ENCODE measurements at places on chromosomes 16 and 17. TPM values are rescaled to one million over a fixed set of nuclear protein-coding genes. Genes with fewer than 3 reads are reported as not detected.
A peak's percentile ranks its signal among the peaks of the same experiment; 100 is the strongest.

DNA sequence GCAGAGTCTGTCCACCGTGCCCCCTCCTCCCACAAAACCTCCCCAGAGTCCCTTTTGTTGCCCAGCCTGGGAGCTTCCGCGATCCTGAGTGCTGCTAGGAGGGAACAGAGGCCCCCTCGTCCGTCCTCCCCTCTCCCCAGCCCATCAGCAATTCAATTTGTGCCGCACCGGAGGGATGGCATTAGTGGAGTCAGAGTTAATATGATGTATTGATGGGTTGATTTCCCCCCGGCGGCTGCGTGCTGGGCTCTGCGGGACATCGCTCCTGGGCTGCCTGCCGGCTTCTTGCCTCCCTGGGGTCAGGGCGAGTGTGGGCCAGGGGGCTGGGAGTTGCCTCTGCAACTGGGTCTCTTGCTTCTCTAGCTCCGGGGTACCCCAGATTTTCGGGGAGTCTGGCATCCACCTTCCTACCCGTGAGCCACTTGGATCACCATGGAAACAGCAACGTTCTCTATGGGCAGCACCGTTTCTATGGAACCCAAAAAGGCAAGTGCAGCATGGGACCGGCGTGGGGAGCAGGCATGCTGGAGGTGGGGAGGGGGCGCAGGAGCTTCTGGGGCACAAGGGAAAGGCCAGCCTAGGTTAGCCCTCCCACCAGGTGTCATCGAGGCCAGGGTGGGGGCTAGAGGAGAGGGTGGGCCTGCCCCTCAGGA lies 42.9 kb downstream of the BAHCC1 start:
- DNase-seq: no peak
- peaks cover 5% of the 10 kb centered on the region for H3K27me3 ChIP-seq
- no peaks in the 10 kb centered on the region for H3K36me3 ChIP-seq

- no peaks in the 10 kb centered on the region for H3K27me3 ChIP-seq
- no peak for DNase-seq
- H3K4me3 ChIP-seq: no peak overlapping the region
These were observed 5.4 kb upstream of the CYTH1 start for GRCh38 chr17:78787444-78787843.

GRCh38 chr17:1847191-1847590 lies 17.4 kb downstream of the RPA1 start:
- peaks cover 35% of the 10 kb centered on the region for H3K36me3 ChIP-seq
- H3K27ac ChIP-seq: no peak overlapping the region
- H3K4me1 ChIP-seq: no peaks in the 10 kb centered on the region
- no peaks in the 10 kb centered on the region for H3K27me3 ChIP-seq
- H3K4me3 ChIP-seq: no peak overlapping the region

GRCh38 chr16:30837904-30838303 lies 50.9 kb upstream of the ZNF629 start:
- DNase-seq: no peak
- H3K4me1 ChIP-seq: no peaks in the 10 kb centered on the region
- no peak overlapping the region for H3K27ac ChIP-seq
- H3K4me3 ChIP-seq: no peak overlapping the region

DNA sequence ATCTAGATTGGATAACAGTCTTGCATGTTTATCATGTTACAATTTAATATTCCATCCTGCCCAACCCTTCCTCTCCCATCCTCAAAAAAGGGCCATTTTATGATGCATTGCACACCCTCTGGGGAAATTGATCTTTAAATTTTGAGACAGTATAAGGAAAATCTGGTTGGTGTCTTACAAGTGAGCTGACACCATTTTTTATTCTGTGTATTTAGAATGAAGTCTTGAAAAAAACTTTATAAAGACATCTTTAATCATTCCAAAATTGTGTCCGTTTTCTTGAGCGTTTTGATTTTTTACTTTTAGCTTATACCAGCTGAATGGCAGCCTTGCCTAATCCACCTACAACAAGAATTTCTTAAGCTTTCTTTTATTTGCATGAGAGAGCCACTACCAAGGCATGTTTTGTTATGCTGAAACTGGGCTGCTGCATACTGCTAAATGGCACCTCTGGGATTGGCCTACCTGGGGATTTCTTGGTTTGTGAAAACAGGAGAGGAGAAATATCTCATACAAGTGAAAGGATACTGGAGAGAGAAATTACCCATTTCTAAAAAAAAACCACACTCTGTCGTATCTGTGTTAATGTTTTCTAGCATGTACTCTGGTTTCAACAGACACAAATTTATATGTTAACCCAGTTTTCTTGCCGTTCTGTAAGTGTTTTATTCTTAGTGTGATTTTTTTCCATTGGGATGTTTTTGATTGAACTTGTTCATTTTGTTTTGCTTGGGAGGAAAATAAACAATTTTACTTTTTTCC lies 52.2 kb downstream of the TUBD1 start:
- peak overlapping the region; percentile 100 for H3K27ac ChIP-seq
- H3K27me3 ChIP-seq: peaks cover 8% of the 10 kb centered on the region
- DNase-seq: peak; percentile 60
- H3K36me3 ChIP-seq: peaks cover 67% of the 10 kb centered on the region
- peak overlapping the region; percentile 100 for H3K4me3 ChIP-seq

DNA sequence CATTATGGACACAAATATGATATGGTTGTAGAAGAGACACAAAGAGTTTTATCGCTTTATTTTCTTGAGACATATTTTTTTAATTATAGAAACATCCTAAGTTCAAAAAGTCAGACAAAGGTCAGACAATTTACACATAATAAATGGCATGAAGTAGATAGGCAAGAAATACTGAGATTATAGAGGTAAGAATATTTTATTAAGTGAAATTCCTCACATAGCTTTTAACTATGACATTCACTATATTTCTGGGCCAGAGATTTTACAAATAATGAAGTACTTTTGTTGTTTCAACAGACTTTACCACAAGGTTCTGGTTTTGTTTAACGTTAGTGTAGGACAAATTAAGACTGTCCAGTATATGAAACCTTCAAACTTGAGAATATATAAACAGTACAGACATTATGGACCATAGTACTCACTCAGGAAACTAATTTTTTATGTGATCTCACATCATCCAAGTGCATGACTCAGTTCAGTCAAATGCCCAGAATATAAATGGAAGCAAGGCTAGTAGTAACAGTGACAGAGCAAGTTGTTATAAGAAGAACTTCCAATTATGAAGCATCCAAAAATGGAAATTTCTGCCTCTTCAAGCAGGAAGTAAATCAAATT lies 394.8 kb downstream of the KCNJ2 start:
- DNase-seq: no peak
- H3K27me3 ChIP-seq: peaks cover 2% of the 10 kb centered on the region
- H3K27ac ChIP-seq: no peak overlapping the region
- no peaks in the 10 kb centered on the region for H3K36me3 ChIP-seq
- no peaks in the 10 kb centered on the region for H3K4me1 ChIP-seq

- H3K4me3 ChIP-seq: no peak overlapping the region
- H3K27ac ChIP-seq: no peak overlapping the region
- H3K4me1 ChIP-seq: peaks cover 4% of the 10 kb centered on the region
- no peak for DNase-seq
These were observed 64.5 kb downstream of the NDE1 start for GRCh38 chr16:15714393-15715172.

DNA sequence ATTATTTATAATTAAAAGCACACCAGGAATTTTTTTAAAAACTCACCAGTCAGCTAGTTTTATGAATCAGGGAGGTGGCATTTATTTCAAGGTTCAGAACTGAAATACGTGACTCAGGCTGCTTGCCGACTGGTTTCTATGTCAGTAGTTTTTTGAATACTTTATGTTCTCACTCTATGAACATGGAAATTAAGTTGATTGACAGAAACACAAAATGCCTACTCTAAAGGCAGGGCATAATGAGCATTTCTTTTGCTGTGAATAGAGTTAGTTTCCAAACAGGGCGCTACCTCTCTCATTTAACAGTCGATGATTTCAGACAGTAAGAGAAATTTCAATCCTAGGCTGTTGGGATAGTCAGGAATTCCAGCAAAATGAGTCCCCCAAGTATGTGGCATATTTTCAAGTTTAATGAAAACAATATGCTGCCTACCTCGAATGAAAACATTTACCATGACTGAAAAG lies 6.7 kb downstream of the HS3ST3B1 start:
- H3K36me3 ChIP-seq: peaks cover 47% of the 10 kb centered on the region
- H3K27me3 ChIP-seq: no peaks in the 10 kb centered on the region
- peak overlapping the region; percentile 39 for H3K4me3 ChIP-seq
- peak overlapping the region; percentile 41 for H3K27ac ChIP-seq
- H3K4me1 ChIP-seq: peaks cover 77% of the 10 kb centered on the region
- DNase-seq: peak; percentile 57

DNA sequence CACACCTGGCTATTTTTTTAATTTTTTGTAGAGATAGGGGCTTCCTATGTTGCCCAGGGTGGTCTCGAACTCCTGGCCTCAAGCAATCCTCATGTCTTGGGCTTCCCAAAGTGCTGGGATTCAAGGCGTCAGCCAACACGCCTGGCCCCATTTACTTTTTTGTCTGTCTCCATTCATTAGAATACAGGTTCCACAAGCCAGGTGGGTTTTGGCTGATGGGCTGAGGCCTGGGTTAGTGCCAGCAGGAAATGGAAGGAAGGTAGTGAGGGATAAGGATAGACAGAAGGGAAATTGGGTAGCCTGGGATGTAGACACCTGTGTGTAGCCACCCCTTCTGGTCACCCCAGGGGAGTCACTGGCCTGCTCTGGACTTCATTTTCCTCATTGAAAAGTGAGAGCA lies 4.4 kb upstream of the IL27 start:
- H3K4me1 ChIP-seq: peaks cover 17% of the 10 kb centered on the region
- H3K4me3 ChIP-seq: no peak overlapping the region

DNA sequence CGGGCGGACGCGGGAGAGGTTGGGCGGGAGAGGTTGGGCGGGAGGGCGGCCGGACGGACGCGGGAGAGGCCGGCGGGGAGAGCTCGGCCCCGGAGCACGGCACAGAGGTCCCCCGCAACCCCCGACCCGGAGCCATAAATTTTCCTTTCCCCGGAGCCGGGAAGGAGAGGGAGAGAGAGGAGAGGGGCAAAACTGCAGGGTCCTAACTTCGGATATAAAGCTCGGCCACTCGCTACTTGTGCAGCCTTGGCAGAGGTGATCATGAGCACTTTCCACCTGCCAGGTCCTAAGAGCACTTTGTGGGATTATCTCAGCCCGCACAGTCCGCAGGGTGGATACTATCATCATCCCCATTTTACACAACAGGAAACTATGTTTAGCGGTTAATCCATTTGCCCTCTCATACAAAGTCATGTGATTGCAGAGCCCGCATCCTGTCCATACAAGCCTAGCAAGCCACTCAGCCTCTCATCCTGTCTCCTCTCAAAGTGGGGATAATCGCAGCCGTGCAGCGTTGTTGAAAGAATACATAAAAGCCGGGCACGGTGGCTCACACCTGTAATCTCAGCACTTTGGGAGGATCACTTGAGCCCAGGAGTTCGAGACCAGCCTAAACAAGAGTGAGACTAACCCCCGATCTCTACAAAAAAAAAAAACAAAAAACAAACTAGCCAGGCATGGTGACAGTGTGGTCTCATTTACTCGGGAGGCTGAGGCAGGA lies 780 bp upstream of the DCAKD start:
- no peaks in the 10 kb centered on the region for H3K27me3 ChIP-seq
- H3K27ac ChIP-seq: peak overlapping the region; percentile 92
- DNase-seq: peak; percentile 81
- peaks cover 39% of the 10 kb centered on the region for H3K4me1 ChIP-seq
- peak overlapping the region; percentile 79 for H3K4me3 ChIP-seq
- peaks cover 13% of the 10 kb centered on the region for H3K36me3 ChIP-seq

NEUROD2 gene
- not detected for total RNA-seq

- DNase-seq: no peak
- H3K27ac ChIP-seq: no peak overlapping the region
- peak overlapping the region; percentile 67 for H3K4me3 ChIP-seq
- no peaks in the 10 kb centered on the region for H3K27me3 ChIP-seq
- peaks cover 19% of the 10 kb centered on the region for H3K4me1 ChIP-seq
These were observed 549 bp downstream of the SLC26A11 start for GRCh38 chr17:80220736-80221215.

HASPIN gene
- 21.8 TPM for total RNA-seq

NUP93 gene
- total RNA-seq: 172 TPM

DNA sequence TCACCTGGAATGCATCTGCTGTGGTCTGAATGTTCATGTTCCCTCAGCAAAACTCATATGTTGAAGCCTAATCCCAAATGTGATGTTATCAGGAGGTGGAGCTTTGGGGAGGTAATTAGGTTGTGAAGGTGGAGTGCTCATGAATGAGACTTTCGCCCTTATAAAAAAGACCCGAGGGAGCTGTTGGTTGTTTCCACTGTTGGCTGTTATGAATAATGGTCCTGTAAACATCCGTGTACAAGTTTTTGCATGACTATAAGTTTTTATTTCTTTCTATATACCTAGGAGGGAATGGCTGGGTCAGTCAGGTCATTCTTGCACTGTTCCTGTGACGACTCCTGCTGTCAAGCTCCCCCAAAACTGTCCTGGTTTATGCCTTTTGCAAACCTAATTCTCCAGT lies 9.6 kb upstream of the CHP2 start:
- H3K27ac ChIP-seq: no peak overlapping the region
- DNase-seq: no peak
- no peaks in the 10 kb centered on the region for H3K4me1 ChIP-seq

- H3K27ac ChIP-seq: no peak overlapping the region
- no peaks in the 10 kb centered on the region for H3K36me3 ChIP-seq
- no peaks in the 10 kb centered on the region for H3K4me1 ChIP-seq
These were observed 77.0 kb downstream of the HS3ST2 start for GRCh38 chr16:22890976-22891375.

RASD1 gene
- 0.36 TPM for total RNA-seq

DNA sequence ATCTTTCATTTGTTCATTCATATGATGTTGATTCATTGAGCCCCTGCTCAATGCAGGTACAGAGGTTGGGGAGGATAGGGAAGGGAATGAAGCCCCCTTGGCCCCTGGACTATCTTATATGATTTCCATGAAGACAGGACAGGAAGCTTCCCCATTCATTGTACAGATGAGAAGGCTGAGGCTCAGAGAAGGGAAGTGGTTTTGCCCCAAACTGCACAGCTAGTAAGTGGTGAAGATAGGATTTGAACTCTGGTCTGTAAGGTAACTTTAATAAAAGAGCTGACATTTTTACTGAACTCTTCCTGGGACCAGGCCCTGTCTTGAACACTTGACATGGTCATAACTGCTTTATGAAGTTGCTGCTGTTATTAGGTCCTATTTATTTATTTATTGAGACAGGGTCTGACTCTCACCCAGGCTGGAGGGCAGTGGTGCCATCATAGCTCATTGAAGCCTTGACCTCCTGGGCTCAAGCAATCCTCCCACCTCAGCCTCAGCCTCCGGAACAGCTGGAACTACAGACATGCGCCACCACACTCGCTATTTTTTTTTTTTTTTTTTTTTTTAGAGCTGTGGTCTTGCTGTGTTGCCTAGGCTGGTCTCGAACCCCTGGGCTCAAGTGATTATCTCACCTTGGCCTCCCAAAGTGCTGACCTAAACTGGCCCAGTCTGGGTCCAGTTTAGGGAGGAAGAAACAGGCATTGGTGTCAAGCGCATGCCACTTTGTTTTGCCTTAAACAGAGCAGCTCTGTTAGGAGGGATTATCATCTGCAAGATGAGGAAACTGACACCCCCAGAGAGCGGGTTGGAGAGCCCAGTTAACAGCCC lies 5.0 kb downstream of the CTF1 start:
- peaks cover 34% of the 10 kb centered on the region for H3K4me1 ChIP-seq
- DNase-seq: peak; percentile 17
- H3K27ac ChIP-seq: peak overlapping the region; percentile 41
- peak overlapping the region; percentile 67 for H3K4me3 ChIP-seq
- no peaks in the 10 kb centered on the region for H3K27me3 ChIP-seq
- peaks cover 1% of the 10 kb centered on the region for H3K36me3 ChIP-seq

All from activated naive CD4-positive, alpha-beta T cell treated with anti-CD3 and anti-CD28 coated beads for 36 hours (primary cell).